ENCODE measurements at places on chromosomes 7 and 10.

- DNase-seq: no peak
These were observed 60.9 kb downstream of the MYOF start for GRCh38 chr10:93420944-93421825.

DNA sequence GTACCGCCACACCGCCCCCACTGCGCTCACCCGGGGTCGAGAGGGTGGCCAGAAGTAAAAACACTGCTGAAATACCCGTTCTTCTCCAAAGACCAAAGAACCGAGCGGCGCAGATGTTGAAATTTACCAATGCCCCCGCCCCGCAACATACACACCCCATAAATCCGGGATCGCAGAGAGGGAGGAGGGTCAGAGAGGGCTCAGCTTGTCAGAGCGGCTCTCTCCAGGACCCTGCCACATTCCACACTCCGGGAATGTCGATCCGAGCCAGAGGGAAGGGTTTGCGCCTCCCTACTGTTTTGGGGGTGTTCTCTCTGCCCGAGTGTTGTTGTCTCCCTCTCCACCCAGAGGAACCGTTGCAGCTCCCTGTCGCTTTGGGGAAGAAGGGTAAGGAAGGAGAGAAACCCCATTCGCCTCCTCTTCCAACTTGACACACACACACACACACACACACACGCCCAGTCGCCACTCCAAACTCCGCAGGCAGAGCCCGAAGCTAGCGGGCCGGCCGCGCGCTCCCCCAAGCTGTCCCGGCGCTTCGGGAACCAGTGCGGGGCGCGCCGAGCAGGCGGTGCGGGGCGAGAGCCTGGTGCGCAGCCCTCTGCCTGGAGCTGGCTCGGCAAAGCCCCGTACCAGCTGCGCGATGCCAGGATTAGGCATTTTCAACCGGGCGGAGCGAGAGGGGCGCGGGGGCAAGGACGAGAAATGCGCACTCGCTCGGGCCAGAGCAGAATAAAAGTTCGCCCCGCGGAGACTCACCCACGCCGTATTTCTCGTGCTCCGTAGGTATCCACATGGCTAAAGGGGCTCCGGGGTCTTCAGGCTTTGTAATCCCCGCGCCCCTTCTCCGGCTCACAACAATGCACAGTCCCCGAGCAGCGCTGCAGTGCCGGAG, 609 bp downstream of the DOCK4 start:
- peak; percentile 25 for DNase-seq

DNA sequence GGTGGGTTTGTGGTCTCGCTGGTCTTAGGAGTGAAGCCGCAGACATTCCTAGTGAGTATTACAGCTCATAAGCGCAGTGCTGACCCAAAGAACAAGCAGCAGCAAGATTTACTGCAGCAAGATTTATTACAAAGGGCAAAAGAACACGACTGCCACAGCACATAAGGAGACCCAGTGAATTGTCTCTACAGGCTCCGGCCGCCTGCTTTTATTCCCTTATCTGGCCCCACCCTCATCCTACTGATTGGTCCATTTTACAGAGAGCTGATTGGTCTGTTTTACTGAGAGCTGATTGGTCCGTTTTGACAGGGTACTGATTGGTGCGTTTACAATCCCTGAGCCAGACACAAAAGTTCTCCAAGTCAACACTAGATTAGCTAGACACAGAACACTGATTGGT, 82.1 kb downstream of the VIPR2 start:
- no peak for DNase-seq

DNA sequence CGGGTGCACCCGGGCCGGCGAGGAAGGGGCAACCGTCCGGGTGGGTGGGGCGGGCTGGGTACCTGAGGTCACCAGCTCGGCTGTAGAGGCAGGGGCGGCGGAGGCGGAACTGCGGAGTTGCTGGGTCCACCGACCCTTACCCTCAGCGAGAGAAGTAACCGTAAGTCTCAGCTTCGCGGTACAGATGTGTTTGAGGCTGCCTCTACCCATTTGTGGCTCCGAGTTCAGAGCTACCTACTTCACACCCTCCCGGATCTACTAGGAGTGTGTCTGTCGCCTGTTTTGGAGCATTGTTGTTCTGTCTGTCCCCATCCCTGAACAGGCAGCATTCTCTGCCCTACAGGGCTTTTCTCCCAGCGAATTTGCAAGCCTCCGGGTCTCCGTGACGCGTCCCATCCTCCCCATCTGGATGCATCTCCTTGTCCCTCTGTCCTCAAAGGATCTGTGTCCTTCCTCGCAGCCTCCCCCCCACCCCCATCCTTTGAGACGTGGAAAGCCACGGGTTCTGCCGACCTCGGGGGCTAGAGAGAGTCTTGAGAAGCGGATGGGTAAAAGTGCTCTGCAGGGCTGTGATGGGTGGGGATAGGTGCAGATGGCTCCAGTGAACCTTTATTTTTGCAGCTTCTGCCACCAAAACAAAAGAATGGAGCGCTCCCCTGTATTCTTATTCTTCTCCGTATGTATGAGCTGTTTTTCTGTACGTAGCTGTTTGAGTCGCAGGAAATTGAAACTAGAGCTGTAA, 757 bp downstream of the ANKIB1 start:
- DNase-seq: peak; percentile 19

DNA sequence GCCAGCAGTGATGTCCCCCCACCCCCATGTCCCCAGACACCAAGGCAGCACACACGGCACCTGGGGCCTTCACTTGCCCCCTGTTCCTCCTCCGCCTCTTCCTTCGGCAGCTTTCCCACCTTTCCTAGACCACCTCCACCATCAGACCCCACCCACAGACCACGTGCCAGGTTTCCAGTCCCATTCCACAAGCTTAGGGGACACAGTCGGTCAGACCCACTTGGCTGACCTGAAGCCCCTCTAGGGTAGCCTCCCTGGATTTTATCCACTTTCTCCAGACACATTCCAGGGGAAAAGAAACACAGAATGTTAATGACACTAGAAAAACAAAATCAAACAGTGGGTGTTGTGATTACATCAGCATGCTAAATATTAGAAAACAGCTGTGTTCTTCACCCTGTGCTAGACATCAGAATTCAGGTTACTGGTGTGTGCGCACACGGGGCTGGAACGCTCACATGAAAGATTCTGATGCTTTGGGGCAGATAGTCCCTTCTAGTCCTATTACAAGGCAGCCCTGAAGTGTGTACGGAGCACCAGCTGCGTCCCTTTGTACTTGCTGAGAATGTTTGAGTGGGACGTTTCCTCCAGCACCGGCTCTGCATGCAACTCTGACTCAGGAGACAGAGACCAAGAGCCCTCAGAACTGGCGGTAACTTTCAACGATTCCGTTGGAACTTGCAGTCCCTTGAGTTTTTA, 75.5 kb upstream of the PPP2R2D start:
- DNase-seq: no peak

DNA sequence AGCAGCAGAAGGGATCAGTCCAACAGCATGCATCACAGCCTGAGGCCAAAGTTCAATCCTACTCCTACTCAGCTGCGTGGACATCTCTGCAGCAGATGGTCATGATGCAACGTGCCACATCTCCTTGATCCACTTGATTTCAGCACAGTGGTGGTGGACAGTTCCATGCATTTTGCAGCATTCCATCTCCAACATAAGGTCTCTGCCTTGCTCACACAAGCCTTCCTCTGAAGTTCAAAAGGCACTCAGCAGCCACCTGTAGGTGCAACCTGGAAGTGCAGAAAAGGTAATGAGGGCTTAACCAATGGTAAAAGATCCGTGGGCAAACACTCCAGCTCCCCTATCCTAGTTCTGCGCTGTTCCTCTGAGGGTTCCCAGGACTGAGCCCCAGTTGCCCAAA, 57.5 kb upstream of the CHCHD3 start:
- no peak for DNase-seq

DNA sequence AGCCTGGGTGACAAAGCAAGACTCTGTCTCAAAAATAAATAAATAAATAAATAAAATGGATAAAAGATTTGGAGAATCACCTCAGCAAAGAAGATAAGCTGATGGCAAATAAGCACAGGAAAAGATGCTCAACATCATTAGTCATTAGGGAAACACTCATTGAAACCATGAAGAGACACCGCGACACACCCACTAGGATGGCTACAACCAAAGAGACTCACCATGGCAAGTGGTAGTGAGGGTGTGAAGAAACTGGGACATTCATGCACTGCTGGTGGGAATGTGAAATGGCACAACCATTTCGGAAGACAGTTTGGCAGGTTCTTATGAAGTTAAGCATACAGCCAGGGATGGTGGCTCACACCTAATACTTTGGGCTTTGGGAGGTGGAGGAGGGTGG, 37.8 kb upstream of the FXYD4 start:
- DNase-seq: no peak

DNA sequence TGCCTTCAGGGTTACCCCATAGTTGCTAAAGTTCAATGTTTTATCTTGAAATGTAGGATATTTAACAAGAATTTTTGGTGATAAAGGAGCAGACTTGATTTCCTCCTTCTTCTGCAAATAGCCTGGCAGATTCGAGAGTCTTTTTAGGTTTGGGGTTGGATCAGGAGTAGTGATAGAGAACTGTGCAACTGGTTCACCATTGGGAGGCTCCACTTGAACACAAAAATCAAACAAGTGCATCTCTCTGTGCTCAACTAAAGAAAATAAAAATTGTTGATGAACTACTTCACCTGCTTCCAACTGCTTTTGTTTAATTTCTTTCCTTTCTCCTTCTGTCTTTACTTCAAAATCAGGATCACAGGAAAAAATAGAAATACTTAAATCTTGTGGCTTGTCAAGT, 58.5 kb downstream of the MACC1 start:
- DNase-seq: no peak

DNA sequence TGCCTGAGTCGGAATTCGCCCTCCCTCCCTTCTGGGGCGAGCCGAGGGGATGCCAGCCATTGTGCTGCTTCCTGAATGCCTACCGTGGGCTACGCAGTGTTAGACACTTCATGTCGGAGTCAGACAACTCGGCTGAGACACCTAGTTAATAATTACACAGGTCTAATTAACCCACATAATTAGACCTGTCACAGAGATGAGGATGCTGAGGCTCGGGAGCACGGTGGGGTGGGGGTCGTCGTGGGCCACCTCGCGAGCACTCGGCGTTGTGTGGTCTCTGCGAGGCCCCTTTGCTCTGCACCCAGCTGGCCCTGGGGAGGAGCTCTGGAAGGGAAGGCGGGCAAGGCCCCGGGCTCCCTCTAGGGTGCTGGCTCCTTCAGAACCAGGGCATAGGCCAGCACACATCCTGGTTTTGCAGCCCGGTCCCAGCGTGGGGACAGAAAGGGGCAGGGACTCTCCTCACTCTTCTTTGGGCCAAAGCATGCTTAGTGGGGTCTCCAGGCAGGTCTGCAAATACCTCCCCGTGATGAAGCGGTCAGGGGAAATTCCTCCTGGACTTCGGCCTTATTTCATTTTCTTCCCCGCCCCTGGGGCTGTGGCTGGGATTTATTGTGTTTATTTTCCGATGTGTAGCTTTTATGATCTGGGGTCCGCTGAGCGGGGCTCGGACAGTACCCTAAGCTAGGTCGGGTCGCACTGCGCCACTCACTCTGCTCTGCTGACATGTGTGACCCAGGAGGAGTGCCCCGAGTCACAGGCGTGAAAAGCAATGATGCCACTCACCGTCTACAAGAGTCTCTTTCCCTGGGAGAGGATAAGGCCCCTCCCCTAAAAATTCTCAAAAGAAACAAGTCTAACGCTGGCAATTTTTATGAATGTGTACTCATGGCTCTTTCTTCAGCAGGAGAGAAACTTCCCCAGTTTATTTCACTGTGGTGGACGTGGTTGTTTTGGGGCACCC, 4.9 kb upstream of the FOXL3 start:
- DNase-seq: peak; percentile 4

DNA sequence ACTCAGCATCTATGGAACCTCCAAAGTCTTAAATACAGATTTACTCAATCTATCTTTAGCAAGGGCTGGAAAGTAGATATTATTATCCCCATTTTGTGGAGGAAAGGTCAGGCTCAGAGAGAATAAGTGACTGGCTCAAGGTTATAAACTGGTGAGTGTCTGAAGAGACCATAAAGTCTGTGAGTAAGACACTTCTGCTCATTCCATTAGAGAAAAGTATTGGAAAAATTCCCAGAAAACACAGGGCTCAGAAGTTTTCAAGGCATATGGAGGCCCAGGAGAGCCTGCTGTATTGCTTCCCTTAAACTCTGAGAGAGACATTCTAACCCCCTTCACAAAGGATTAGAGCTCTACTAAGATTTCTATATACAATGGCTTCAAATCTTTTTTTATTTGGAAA, 134.8 kb downstream of the PCDH15 start:
- DNase-seq: no peak

GRCh38 chr7:18221377-18222293, 194.0 kb upstream of the PRPS1L1 start:
- DNase-seq: no peak

- DNase-seq: no peak
These were observed 116.8 kb downstream of the ITIH5 start for GRCh38 chr10:7550013-7550412.

- DNase-seq: no peak
These were observed 11.7 kb downstream of the RBP3 start for GRCh38 chr10:47359626-47360418.

DNA sequence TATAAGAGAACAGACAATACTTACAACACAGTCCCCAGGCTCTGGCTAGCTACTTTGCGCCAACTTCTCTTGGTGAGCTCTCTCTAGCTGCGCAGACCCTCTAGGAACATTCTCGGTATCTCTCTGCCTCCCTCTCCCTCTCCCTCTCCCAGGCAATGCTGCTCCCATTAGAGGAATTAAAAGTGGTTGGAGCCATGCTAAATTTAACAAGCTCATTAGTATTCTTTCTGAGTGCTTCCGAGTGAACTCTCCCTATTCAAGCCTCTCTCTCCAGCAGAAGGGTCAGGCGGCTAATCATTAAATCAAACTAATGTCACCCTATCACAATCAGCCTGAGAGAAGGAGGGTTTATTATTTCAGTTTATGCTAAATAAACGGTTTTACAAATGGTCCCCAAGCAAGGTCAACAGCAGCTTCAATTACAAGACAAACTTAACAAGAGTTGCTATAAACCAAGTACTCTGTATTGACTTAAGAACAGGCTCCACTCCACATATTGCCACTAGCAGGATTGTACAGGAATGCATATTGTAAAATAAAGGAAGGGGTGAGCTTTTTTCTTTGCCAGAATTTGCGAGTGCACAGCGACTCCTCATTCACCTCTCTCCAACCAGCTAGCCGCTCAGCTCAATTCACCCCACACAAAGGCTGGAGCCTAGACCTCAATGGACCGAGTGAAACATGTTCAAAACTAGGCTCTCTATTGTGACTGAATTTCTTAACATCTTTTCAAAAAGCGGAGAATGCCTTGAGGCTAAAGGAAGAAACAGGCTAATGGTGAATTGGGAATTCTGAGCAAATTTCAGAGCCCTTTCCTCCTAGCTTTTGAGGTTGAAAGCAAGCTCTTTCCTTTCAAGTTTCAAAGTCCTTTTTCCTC, 84.4 kb downstream of the GLI3 start:
- no peak for DNase-seq

- DNase-seq: no peak
These were observed 231.0 kb upstream of the PPP2R2D start for GRCh38 chr10:131669838-131670237.

GRCh38 chr10:32159264-32159663, 103.0 kb upstream of the KIF5B start:
- DNase-seq: no peak

DNA sequence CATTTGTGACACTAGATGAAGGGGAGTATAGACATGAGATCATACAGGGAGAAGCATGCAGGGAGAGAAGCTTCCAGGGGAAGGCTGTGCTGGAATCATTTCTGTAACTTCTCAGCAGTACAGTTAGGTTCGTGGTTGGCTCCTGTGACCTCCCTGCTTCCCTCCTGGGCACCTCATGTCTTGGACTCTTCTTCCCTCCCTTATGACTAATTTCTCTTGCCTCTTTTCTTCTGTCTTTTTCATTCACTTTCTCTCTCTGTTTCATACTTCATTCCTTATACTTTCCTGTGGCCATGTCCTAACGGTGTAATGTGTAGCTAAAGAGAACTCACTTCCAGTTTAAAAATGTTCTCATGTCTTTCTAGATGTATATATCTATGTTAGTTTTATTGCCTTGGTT, 19.1 kb upstream of the HKDC1 start:
- DNase-seq: no peak
